ENCODE measurements at places on chromosomes 7 and 10. TPM values are rescaled to one million over a fixed set of nuclear protein-coding genes. Genes with fewer than 3 reads are reported as not detected.

The BTBD16 gene
- not detected for total RNA-seq

The UCMA gene
- total RNA-seq: 0.91 TPM

The GRM3 gene
- total RNA-seq: not detected

GRCh38 chr7:20269726-20270125 lies 52.5 kb upstream of the MACC1 start:
- DNase-seq: no peak
- H3K27ac ChIP-seq: no peak overlapping the region
- no peaks in the 10 kb centered on the region for H3K36me3 ChIP-seq
- no peaks in the 10 kb centered on the region for H3K4me1 ChIP-seq
- no peaks in the 10 kb centered on the region for H3K27me3 ChIP-seq
- no peak overlapping the region for H3K4me3 ChIP-seq

GRCh38 chr7:148182264-148182663 lies 408.3 kb upstream of the C7orf33 start:
- H3K27ac ChIP-seq: no peak overlapping the region
- H3K27me3 ChIP-seq: no peaks in the 10 kb centered on the region
- no peaks in the 10 kb centered on the region for H3K4me1 ChIP-seq
- no peak overlapping the region for H3K4me3 ChIP-seq

DNA sequence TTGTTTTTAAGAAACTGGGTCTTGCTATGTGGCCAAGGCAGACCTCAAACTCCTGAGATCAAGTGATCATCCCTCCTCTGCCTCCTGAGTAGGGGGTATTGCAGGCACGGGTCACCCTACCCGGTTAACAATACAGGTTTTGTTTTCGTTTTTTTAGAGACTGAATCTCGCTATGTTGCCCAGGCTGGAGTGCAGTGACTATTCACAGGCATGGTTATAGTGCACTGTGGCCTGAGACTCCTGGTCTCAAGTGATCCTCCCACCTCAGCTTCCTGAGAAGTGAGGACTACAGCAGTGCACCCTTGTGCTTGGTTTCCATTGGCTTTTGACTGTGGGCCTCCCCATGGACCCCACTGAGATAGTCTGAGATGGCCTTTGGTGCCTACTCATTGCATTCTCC lies 3.8 kb upstream of the TRIM24 start:
- no peaks in the 10 kb centered on the region for H3K27me3 ChIP-seq
- H3K4me1 ChIP-seq: no peaks in the 10 kb centered on the region
- H3K4me3 ChIP-seq: no peak overlapping the region
- DNase-seq: no peak

- no peaks in the 10 kb centered on the region for H3K4me1 ChIP-seq
- H3K4me3 ChIP-seq: no peak overlapping the region
- H3K36me3 ChIP-seq: no peaks in the 10 kb centered on the region
- no peak overlapping the region for H3K27ac ChIP-seq
These were observed 91.2 kb downstream of the OTUD1 start for GRCh38 chr10:23530079-23530478.

The H2BK1 gene
- 0.52 TPM for total RNA-seq

- H3K36me3 ChIP-seq: no peaks in the 10 kb centered on the region
- no peak for DNase-seq
- H3K27ac ChIP-seq: no peak overlapping the region
- H3K4me1 ChIP-seq: no peaks in the 10 kb centered on the region
- H3K4me3 ChIP-seq: no peak overlapping the region
These were observed 71.2 kb downstream of the FANK1 start for GRCh38 chr10:125967533-125967932.

DNA sequence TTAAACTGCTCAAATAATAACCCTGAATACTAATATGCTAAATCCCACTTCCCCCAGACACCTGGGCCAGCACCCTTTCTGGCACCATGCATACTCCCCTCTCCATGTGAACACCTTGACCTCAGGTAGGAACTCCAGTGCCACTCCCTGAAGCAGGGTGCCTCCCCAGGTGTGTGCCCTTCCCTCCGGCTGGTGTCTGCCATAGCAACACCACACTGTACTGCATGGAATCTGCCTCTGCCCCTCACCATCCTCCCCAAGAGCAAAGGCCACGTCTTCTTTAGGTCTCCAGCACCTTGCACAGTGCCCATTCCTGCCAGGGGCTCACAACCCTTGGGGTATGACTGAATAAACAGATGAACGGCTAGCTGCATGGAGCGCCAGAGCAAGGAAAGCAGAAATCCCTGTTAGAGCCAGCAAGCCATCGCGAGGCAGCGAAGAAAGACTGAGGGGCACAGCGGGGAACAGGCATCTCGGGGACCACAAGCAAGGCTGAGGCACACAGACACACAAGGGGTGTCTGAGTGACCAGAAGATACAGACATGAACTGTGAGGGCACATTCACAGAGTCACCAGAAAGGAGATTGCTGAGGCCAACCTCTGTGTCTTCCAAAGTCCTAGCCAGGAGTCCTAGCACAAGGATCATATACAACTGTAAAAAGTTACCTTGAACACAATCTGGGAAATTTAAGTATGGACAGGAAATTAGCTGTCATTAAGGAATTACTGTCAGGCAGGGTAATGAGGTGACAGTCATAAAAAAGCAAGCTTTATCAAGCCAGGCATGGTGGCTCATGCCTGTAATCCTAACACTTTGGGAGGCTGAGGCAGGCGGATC lies 25.7 kb downstream of the COBL start:
- no peak overlapping the region for H3K4me3 ChIP-seq
- H3K27me3 ChIP-seq: no peaks in the 10 kb centered on the region
- H3K36me3 ChIP-seq: no peaks in the 10 kb centered on the region
- peaks cover 18% of the 10 kb centered on the region for H3K4me1 ChIP-seq
